Right lung (tissue), 10 donors: ENCODE measurements at places on chromosomes 7 and 10.

DNA sequence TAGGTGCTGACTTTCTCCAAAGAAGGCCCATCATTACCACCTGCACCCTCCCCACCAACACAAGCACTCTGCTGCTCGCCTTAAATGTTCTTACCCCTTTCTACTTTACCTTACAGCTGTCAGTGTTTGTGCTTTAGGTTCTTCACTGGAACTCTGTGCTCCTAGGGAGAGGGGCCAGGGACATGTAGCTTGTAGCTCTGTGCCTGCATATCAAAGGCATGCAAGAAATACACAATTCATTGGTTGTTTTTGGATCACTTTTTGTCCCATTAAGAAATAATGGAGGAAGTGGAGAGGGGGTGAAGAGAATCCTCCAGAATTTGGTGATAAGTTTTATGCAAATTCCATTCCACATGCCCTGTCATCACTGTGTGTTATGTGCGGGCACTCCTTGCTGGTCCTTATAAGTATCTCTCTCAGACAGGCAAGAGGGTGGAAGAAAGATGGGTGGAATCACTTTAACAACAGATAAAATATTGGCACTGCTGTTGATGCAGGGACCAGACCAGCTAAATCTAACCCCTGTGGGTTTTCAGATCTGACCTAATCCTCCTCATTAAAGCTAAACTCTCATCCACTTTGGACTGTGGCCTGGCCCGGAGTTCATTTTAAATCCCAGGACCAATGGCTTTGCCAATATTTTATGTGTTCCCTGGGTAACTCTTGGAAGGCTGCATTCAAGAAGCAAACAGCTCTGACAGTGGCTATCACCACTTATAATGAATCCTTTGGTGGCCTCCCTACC, 375.8 kb upstream of the NFE2L3 start:
- DNase-seq: no peak

GRCh38 chr10:109773288-109774120, 149.8 kb downstream of the XPNPEP1 start:
- peak; percentile 5 for DNase-seq

DNA sequence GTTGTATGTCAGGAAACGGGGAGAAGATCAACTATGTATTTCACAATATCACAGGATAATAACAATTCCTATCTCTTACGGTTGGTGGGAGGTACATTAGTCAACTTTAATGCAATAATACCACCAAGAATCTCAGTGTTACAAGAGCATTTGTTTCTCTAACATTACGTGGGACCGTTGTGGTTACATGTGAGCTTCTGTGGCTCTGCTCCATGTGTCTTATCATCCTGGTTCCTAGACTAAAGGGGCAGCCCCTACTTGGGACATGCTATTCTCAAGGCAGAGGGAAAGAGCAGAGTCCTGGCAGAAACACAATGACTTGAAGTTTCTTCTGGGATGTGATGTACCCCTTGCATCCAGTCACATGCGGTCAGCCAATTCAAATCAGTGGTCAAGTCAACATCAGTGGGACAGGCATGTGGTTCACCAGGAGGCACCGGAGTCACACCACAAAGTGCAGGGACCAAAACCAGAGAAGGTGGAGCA, 2.5 kb upstream of the ZNF22 start:
- no peak for DNase-seq

DNA sequence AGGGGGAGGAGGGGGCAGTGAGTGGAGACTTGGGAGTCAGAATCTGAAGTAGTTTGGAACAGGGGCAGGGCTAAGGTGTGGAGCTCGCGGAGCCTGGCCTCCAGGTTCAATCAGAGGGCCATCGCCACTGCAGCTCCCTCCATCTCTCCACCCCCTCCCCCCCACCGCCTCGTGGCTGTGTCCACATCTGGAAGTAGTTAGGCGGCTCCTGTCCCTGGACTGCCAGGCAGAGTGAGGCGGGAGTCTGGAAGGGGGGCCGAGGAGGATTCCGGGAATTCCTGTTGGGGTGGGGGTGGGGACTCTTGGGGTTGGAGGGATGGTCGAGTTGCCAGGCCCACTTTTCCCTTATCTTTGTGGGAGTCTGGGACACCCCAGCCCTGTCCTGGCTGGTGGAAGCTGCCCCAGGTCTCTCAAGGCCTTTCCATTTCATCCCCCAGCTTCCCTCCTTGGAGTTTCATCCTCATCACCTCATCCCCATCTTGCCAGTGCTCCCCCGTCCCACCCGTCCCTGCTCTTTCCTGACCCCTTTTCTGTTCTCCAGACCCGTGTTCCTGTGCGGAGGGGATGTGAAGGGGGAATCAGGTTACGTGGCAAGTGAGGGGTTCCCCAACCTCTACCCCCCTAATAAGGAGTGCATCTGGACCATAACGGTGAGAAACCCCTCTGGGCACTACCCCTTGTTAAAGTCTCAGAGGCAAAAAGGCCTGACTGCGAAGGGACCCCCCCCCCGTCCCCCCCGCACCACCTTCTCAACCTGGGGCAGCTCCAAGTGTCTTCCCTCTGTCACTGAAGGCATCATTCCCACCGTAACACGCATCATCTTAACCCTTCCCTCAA, 944 bp downstream of the PCOLCE start:
- peak; percentile 80 for DNase-seq

- DNase-seq: no peak
These were observed 227.8 kb downstream of the CELF2 start for GRCh38 chr10:11245510-11245909.
